Activated CD8-positive, alpha-beta T cell treated with anti-CD3 and anti-CD28 coated beads, Interleukin-2, amount 10 ng/mL, durations not matched to agents 7 days and 5 days (primary cell): ENCODE measurements at places on chromosomes 6 and 20. TPM values are rescaled to one million over a fixed set of nuclear protein-coding genes. Genes with fewer than 3 reads are reported as not detected.

GRCh38 chr6:43125119-43125518 lies 46.0 kb upstream of the SRF start:
- no peak for DNase-seq

- no peak for DNase-seq
Measured at GRCh38 chr6:33384581-33385020, 7.0 kb upstream of the KIFC1 start.

The TNFRSF6B gene
- total RNA-seq: not detected

DNA sequence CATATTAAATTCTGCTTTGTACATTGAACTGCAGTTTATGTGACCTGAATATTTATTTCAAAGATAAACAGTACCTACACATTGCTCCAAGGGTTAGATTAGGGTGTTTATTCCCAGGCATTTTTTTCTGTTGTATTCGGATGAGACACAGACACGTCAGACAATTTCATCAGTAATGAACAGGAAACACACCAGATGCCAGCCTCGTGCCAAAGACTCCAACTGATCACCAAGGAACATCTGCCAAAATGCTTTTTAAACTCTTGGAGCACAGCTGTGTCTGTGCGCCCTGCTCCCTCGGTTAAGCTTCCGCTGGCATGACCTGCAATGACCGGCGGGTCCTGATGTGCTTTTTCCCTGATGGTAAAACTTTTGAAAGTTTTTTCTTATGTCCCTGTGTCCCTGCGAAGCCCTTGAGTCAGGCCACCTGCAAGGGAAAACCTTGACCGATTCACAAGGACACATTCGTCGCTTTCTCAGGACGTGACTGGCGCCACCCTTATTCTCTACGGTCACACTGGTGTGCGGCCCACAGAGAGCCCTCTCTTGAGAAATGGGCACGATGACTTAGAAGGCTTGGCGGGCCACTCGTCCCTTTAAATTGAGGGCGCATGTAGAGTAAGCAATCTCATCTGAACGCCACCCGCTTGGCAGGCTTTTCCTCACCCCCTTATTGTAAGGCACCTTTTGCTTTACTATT lies 173.9 kb downstream of the QKI start:
- no peak for DNase-seq

DNA sequence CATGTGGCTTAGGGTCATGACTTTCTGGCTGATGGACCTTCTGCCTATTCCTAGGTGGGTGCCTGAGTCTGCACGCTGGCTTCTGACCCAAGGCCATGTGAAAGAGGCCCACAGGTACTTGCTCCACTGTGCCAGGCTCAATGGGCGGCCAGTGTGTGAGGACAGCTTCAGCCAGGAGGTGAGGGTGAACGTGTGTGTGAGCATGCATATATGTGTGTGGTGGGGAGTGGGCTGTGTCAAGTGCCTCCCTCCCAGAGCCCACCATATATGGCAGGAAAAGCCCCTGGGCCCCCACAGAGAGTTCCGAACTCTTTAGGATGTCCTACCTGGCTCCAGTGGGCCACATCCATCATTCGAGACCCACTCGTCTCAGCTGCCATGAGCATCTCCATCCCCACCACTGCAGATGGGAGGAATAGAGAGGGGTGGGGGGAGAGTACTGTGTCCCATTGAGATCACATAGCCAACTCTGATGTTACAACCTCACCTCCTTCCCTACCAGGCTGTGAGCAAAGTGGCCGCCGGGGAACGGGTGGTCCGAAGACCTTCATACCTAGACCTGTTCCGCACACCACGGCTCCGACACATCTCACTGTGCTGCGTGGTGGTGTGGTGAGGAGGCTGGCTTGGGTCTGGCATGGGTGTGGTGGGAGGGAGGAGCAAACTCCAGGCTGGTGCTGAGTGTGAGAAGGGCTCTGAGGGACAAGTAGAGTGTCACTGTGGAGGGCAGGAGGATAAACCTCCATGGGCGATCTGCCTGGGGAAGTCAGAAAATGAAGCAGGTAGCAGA lies 3.2 kb downstream of the SLC22A7 start:
- no peak for DNase-seq
